A549 treated with DMSO at 1 μM for 4 hours (cell line): ENCODE measurements at places on chromosomes 3 and 15. TPM values are rescaled to one million over a fixed set of nuclear protein-coding genes. Genes with fewer than 3 reads are reported as not detected.

ISL2 gene
- 3.3 to 4.6 TPM (median 4.0 TPM) in 5 replicates for total RNA-seq

RFX7 gene
- total RNA-seq = 11.6 to 17.2 TPM (median 16.4 TPM) in 5 replicates

PEX5L gene
- total RNA-seq = 0.01 TPM in 1 of 5 replicates, not detected in the others

GPR87 gene
- 1.1 to 1.5 TPM (median 1.3 TPM) in 5 replicates for total RNA-seq

GOLGA6L9 gene
- 2.4 to 3.5 TPM (median 3.0 TPM) in 5 replicates for total RNA-seq

NMNAT3 gene
- total RNA-seq = 1.0 to 1.9 TPM (median 1.2 TPM) in 5 replicates

CPB1 gene
- not detected in 5 replicates for total RNA-seq

HRG gene
- not detected in 5 replicates for total RNA-seq

GHRL gene
- total RNA-seq = 0.45 TPM in 1 of 5 replicates, not detected in the others

NRG4 gene
- 0.81 to 2.6 TPM (median 1.1 TPM) in 5 replicates for total RNA-seq

GTF2E1 gene
- total RNA-seq = 12.5 to 17.0 TPM (median 14.8 TPM) in 5 replicates

FAM240A gene
- not detected in 5 replicates for total RNA-seq

DENND6A gene
- 5.9 to 9.0 TPM (median 8.2 TPM) in 5 replicates for total RNA-seq

DAZL gene
- not detected in 5 replicates for total RNA-seq

NEK11 gene
- 3.0 to 4.3 TPM (median 4.2 TPM) in 5 replicates for total RNA-seq

LRRC31 gene
- total RNA-seq = 0.05 TPM in 1 of 5 replicates, not detected in the others

MED12L gene
- total RNA-seq = 0.30 to 0.72 TPM (median 0.60 TPM) in 5 replicates

ALS2CL gene
- total RNA-seq = 6.1 to 7.2 TPM (median 6.8 TPM) in 5 replicates
